ENCODE measurements at places on chromosomes 4 and X. TPM values are rescaled to one million over a fixed set of nuclear protein-coding genes. Genes with fewer than 3 reads are reported as not detected.

DNA sequence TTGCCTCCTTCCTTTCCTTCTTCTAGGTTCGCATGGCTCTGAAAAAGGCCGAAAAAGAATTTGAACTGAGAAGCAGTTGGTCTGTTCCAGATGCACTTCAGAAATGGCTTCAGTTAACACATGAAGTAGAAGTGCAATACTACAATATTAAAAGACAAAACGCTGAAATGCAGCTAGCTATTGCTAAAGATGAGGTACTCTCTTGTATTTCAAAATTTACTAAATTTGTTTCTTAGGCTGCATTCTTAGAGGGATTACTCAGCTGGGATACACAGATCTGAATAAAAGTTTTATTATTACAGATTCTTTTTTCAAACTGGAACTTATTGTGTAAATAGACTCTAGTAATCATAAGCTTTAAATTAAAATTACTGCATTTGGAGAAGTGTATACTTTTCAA lies 146.9 kb downstream of the STIM2 start:
- DNase-seq = no peak

DNA sequence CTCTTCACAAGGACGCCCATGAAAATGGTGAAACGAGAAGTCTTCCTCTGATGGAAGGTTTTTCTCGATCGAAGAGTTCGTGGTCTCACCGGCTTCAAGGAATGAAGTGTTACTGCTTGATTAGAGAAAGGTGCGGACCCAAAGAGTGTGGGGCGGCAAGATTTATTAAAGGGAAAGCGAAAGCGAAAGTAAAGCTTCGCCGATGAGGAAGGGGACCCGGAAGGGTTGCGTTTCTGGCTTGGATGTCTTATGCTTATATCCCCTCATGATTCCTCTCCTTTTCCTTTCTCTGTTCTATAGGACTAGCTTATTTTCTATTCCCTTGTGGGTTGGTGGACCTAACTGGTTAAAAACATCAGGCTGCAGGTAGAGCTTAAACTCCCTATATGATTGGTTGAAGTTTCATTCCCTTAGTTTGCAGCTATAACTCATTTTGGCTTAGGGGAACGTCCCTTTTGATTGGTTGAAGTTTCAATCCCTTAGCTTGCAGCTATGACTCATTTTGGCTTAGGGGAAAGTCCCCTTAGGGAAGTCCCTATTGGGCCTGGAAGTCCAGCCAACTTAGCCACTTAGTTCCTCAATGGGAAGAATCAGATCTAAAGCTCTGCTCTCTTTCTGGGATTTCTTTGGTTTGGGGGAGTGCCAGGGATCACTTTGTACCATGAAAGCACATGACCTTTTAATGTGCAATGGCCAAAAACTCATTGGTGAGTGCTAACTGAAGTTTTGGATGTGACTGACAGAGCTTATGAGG lies 1025.0 kb upstream of the PCDH10 start:
- no peak for DNase-seq

- DNase-seq = no peak
Observed at GRCh38 chrX:25083661-25084060, 67.9 kb upstream of the ARX start.

DNA sequence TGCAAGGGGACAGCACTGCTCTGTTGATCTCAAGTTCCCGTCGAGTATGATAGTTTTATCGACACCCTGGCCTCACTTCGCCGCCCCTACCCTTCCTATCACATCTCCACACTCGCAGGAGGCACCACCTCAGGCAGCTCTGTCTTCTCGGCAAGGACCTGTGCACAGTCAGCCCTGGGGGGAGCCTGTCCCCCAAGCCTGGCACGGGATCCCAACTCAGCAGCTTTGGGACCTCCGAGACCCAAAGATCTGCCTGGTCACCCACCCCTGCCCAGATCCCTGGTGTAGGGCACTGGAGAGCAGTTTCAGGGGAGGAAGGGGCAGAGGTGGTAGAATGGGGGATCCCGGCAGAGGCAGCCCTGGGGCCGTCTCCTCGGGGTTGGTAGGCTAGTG lies 18.0 kb upstream of the UBA1 start:
- DNase-seq = no peak

GRCh38 chr4:164343472-164343976 lies 410.4 kb upstream of the SMIM31 start:
- DNase-seq = no peak

Gene WDR17
- polyA plus RNA-seq = 0.97 TPM

Gene TBC1D8B
- polyA plus RNA-seq = 4.6 TPM

All from forelimb muscle (tissue), 1 donor.